ENCODE measurements at places on chromosomes 1 and 21. TPM values are rescaled to one million over a fixed set of nuclear protein-coding genes. Genes with fewer than 3 reads are reported as not detected.
A peak's percentile ranks its signal among the peaks of the same experiment; 100 is the strongest.

The CYYR1 gene
- 54.7 TPM for polyA plus RNA-seq

The TRIM67 gene
- 0.11 TPM for polyA plus RNA-seq

The RAB3B gene
- 5.5 TPM for polyA plus RNA-seq

The DDOST gene
- 199 TPM for polyA plus RNA-seq

The SPATA1 gene
- 1.5 TPM for polyA plus RNA-seq

The LYPD8 gene
- not detected for polyA plus RNA-seq

The EDARADD gene
- polyA plus RNA-seq = 7.3 TPM

GRCh38 chr1:27940870-27941560, 6.2 kb downstream of the SMPDL3B start:
- no peak for DNase-seq

GRCh38 chr1:220137019-220137786, 43.3 kb downstream of the IARS2 start:
- peak; percentile 14 for DNase-seq

DNA sequence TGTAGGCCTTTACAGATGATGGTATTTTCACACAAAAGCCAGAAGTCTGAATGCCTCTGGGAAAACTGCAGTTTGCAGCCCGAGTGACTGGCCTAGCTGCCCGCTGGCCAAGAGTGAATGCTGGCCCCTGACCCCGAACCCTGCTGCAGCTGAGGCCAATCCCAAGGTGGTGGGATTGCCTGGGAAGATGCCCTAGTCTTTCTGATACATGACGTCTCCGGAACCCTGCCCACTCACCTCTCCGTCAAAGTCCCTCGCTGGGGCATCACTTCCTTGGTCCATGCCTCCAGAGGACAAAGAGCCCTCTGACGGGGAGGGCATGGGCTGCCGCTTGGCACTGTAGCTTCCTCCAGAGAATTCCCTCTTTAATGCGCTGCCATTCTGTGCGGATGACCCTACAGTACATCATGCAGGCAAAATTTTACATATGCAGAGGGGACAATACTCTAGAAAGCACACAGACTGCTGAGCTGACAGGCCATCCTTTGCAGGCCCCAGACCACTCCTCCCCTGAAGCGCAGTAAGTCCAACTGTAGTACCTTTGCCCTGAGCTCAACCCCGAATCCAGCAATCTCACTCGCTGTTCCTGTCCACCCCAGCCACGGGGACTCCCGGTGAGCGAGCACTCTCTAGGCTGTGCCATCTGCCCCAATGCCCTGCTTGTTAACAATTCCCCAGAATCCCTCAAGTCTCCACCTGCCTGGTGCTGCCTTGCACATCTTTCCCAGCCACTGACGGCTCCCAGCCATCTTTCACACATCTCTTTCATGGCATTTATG, 54.7 kb downstream of the COQ8A start:
- DNase-seq = no peak

DNA sequence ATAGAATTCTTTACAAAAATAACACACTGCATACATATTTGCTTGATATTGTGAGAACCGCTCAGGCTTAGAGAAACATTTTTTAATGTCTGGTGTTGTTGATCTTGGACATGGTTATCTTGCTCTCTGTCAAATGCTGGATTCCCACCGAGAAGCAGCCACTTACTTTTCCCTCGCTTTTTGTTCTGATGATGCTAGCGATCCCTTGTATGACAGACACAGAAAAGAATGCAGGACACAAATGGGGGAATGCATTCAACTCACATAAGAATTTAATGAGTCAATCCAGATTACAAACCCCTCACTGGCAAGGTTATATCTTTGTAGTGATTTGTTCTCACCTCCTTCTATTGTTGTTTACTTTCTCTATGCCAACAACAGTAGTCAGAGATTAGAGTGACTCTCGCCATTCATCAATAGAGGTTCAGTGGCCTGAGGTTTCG, 76.8 kb upstream of the AKT3 start:
- DNase-seq = no peak

DNA sequence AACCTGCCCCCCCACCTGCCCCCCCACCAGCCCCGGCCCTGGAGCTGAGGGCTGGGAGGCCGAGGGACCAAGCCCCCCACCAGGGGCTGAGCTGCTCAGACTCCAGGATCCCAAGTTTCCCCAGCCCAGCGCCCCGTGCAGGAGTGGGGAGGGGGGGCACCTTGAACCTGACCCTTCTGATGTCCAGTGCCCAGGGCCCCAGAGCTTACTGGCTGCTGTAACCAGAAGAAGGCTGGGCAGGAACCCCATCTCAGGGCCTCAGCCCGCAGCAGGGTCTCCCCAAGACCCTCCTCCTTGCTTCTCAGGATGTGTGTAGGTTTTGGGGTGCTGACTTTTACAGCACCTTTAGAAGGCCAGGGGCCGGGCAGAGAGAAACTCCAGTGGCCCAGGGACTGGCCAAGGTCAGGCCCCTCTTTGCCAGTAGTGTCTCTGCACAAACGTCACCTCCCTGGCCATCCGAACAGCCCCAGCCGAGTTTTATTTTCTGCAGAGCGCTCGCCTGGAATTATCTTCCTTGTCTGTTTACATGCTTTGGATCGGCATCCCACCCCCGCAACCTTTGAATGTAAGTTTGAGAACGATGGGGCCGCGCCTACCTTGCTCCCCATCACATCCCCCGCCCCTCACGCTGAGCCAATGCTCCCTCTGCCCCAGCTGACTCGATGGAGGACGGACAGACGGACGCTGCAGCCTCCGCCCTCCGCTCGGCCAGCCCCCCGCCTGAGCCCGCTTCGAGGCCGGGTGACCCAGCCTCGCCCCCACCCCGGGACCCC, 70.1 kb upstream of the CASZ1 start:
- no peak for DNase-seq

GRCh38 chr1:221845650-221846371, 103.9 kb upstream of the DUSP10 start:
- no peak for DNase-seq

GRCh38 chr1:24465099-24465498, 37.5 kb upstream of the RCAN3 start:
- no peak for DNase-seq

- DNase-seq = no peak
Observed at GRCh38 chr1:67020304-67020703, 33.6 kb downstream of the SLC35D1 start.

DNA sequence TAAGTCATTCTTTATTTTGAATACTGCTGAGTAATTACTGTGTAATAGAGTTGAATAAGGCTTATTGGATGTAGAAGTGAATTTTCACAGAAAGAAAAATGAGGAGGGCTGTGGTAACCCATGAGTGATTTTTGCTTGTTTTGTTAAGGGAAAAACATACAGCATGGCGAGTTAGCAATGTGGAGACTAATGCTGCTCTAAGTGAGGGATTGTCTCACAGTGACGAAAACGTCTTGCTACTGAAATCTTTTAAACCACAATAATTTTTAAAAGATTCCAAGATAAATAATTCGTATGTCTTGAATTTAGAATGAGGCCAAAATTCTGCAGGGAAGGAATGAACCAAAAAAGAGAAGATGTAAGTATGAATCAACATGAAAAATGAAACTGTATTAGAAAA, 16.2 kb upstream of the PLA2G4A start:
- DNase-seq = no peak

DNA sequence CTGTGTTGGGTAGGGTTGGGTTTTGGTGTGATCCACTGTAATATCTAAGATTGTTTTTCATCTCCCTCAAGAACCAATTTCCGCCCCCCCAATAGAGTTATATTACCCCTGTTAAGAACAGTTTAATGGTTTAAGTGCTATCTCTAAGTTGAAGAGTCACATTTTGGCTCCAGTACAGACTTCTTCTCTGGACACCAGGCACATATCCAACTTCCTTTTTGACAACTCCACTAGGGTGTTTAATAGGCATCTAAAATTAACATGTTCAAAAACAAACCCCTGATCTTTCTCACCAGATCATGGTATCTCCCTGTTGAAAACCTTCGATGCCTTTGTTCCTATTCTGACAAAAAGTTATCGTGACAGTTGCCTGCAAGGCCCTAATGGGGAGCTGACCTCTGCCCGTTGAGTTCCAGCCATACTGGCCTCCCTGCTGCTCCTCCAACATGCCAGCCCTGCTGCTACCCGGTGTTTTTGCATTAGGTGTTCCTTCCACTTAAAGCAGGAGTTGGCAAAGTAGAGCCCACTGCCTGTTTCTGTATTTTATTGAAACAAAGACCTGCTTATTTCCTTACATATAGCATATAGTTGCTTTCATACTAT, 18.6 kb downstream of the USP24 start:
- DNase-seq = no peak

DNA sequence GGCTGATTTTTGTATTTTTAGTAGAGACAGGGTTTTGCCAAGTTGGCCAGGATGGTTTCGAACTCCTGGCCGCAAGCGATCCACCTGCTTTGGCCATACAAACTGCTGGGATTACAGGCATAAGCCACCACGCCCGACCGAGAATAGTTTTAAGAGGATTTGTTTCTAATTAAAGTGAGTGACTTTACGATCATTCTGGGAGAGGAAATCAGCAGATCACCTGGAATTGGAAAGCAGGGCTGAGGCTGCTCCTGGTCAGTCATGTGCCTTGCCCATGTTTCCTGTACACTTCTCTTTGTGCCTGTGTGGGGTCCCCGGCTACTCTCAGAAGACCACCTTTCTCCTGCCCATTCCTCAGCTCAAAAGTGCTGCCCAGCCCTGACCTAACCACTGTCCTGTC, 33.9 kb downstream of the ZBTB8B start:
- DNase-seq = no peak

- no peak for DNase-seq
Observed at GRCh38 chr21:43820466-43820865, 31.1 kb downstream of the RRP1 start.

- DNase-seq = no peak
Observed at GRCh38 chr1:197402189-197402588, 134.1 kb downstream of the CRB1 start.

GRCh38 chr1:30413111-30413440, 310.3 kb downstream of the MATN1 start:
- no peak for DNase-seq

DNA sequence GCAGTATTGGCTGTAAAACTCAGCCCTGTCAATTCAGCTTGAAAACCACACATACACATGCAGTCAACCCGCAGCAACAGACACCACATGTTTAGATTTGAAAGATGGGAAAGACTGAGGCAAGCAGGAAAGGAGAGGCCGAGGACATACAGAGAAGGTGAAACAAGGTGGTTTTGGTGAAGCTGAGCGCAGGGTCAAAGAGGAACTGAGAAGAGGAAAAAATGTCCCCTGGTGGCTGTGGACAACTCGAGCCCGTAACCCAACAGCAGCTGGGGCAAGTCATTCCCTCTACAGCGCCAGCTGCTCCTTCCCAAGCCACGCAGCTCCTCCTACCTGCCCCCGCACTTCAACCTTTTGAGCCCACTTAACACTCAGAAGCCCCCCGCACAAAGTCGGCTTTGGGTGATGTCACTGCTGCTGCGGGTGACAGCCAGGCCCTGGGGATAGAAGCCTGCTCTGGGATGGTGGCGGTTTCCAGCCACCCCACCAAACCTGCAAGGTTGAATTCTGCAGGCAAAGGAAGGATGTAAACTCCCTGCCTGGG, 63.0 kb downstream of the KCNN3 start:
- peak; percentile 48 for DNase-seq

DNA sequence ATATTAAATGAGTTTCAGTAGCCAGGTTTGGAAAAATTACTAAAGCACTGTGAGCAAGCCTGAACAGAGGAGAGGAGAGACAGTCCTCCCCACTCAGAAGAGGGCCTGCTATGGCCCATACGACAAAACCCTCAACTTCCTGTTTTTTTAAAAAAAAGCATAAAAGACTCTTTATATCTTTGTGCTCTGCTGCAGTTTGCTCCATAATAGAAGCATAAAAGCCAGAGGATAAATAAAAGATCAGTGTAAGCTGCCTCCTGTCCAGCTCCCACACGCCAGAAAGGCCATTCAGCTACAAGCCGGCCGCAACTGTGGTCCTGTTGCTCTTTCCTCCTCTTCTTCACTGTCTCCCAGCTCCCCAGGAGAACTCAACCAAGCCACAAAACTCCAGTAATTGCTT, 37.8 kb downstream of the NID1 start:
- no peak for DNase-seq

GRCh38 chr1:240776237-240776636, 164.3 kb upstream of the GREM2 start:
- DNase-seq = no peak

GRCh38 chr21:43659136-43660000, at the start of the genes HSF2BP and RRP1B:
Gene HSF2BP (minus strand): TSS chr21:43659488. CDS start chr21:43658096, 1,392 bp downstream.
Gene RRP1B (plus strand): TSS chr21:43659560. CDS start chr21:43659665, 105 bp downstream.
- peak; percentile 85 for DNase-seq

DNA sequence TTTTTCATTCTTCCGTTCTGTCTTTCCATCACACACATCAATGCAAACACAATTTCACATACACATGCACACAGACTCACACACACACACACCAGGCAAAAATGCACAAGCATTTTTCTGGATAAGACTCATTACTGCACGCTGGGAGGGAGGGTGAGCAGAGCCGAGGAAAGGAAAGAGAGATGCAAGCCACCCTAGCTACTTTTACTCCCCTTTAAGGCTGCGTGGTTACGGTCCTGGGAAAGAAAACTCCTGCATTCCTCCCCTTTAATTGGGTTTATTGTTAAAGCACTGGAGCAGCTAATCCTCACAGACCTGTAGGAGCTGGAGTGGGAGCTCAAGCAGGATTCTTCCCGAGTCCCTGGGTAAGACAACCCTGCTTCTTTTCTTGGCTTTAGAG, at the start of gene CAMK1G:
CAMK1G (plus strand) TSS at position 307 of the 400 bp plus-strand sequence. CDS start 11,270 bp downstream, outside the sequence.
- peak; percentile 81 for DNase-seq

DNA sequence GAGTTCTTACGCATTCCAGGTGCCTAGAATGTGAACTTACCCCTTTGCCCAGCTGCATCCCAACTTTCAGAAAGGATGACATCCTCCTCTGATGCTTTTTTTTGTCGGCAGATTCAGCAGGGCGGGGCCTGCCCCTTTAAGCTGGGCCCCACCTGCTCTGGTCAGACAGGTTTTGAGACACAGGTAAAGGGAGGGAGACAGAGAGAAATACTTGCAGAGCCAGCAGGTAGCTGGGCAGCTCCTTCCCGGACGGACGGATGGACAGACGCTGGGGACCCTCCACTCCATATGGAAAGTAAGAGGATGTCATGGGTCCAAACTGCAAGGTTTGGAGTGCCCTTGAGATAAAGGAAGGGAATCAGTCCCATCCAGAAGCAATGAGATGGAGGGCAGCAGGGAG, at the start of gene TMEM79:
TMEM79 (plus strand) TSS at position 214 of the 400 bp plus-strand sequence. CDS start 902 bp downstream, outside the sequence.
- no peak for DNase-seq

DNA sequence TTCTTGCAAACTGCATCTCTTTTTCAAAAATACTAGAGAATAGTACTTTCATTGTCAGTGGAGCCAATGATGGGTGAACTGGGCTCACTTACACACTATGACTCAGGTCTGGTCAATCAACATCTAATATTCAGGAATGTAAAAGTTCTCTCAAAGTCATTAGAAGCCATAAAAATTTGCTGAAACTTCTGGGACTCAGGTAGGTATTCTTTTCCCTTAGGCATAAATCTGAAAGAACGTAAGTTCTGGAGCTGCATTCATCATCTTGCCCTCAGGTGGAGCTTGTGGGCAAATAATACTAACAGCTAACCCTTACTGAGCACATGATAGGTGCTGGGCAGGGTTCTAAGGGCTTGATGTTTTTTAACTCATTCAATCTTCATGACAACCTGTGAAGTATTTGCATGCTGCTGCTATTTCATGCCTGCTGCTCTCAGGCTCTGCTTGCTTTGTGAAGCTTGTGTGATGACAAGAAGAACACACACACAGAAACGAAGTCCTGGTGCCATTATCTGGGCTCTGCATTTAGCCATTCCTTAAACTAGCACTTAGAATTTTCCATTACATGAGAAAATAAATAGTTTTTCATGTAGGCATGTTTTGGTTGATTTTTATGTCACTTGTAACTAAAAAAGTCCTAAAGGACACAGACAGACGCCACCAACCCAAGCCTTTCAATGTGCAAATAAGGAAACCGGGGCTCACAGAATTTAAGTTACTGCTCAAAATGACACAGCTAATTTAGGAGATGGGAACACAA, 394.2 kb upstream of the LYPLAL1 start:
- no peak for DNase-seq

GRCh38 chr1:181493166-181493565, 9.8 kb downstream of the CACNA1E start:
- DNase-seq = no peak
